ENCODE measurements at places on chromosomes 16 and 17. TPM values are rescaled to one million over a fixed set of nuclear protein-coding genes. Genes with fewer than 3 reads are reported as not detected.

The ELMO3 gene
- 10.4 TPM for total RNA-seq

DNA sequence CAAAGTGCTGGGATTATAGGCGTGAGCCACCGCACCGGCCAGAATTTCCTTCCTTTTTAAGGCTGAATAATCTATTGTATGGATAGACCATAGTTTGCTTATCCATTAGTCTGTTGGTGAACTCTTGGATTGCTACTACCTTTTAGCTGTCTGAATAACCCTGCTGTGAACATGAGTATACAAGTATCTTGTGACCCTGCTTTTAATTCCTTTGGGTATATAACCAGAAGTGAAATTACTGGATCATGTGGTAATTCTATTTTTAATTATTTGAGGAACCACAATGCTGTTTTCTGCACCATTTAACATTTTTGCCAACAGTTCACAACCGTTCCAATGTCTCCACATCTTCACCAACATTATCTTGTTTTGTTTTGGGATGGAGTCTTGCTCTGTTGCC, 4.6 kb upstream of the OTOA start:
- no peak for DNase-seq

DNA sequence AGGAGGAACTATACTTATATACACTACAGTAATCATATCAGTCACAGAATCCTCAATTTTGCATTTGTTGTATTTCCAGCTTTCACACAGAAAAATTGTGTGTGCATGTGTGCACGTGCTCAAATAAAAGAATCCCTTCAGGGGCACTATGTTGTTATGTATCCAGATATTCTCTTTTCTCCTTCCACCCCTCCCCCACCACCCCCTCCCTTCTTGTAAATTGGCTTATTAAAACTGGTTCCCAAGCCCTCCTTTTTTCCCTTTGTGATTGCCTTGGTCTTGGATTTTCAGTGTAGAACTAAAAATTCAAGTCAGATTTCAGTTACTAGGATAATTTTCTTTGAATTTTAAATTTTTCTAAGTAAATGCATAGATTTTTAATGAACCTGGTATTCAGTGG, 86.3 kb downstream of the WNT3 start:
- no peak for DNase-seq

DNA sequence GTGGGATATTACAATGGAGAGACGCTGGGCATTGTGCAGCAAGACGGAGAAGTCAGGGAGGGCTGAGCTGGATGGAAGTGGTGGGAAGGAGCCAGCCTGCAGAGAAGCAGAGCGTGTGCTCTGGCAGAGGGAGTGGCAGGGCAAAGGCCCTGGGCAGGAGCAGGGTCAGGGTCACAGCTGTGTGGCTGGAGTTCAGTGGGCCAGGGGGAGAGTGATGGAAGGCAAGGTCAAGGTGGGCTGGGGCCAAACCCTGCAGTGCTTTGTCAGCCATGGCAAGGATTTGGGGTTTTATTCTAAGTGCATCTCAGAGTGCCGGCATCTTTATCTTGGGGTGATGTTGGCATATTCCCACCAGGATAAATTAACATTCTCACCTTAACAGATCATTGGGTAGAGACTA, 31.9 kb upstream of the C16orf78 start:
- DNase-seq = no peak

The ORC6 gene
- 68.6 TPM for total RNA-seq

The EMP2 gene
- 8.1 TPM for total RNA-seq

The C16orf87 gene
- 22.5 TPM for total RNA-seq

- DNase-seq = no peak
Observed at GRCh38 chr17:42895185-42895555, 5.4 kb upstream of the G6PC1 start.

All from H7 (cell line).